Suppressor macrophage treated with lipopolysaccharide for 1 hour (primary cell): ENCODE measurements at places on chromosomes 3 and 15.

- no peak for DNase-seq
Observed at GRCh38 chr3:139328356-139328755, 15.5 kb upstream of the MRPS22 start.

GRCh38 chr3:196621611-196622010, 17.9 kb upstream of the NRROS start:
- no peak for DNase-seq

DNA sequence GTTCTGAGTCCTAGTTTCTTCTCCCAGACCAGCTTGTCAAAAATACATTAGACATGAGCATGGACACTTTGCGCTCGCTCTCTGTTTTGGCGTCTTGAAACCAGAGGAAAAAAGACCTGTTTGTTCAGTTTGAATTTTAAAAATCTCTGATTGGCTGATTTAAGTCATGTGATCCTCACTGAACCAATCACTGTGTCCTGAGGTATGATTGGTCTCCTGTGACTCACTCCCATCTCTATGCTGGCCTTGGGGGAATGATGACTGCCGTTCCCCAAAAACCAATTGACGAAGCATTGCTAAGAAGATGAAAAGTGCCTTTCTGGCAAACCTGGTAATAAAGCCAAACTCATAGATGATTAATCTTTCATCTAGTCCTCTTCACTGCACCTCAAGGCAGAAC, 256.5 kb downstream of the IL5RA start:
- DNase-seq, result no peak

- no peak for DNase-seq
Observed at GRCh38 chr15:31501536-31502157, 175.0 kb downstream of the KLF13 start.
